ENCODE measurements at places on chromosomes 13 and 19. TPM values are rescaled to one million over a fixed set of nuclear protein-coding genes. Genes with fewer than 3 reads are reported as not detected.

Gene LYPD3
- 0.27 TPM for total RNA-seq

DNA sequence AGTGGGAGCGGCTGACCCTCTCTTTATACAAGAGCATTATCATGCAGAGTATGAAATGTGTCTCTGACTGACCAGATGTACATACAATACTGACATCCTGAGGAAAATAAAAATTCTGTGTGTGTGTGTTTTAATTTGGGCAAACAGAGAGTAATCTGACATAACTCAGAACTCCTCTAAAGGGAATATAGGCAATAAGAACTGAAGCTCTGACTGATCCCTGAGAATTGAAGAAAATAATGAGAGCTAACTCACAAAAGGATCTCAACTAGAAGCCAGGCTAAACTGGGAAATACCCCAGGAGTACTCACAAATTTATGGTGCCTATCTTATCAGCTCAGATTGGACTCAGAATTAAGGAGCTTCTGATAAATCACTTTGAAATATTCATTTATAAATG lies 539.9 kb downstream of the OLFM4 start:
- DNase-seq, result no peak

GRCh38 chr13:31937436-31937835 lies 94.1 kb upstream of the FRY start:
- no peak for DNase-seq

- no peak for DNase-seq
These were observed 7.3 kb downstream of the C19orf53 start for GRCh38 chr19:13781547-13781946.

DNA sequence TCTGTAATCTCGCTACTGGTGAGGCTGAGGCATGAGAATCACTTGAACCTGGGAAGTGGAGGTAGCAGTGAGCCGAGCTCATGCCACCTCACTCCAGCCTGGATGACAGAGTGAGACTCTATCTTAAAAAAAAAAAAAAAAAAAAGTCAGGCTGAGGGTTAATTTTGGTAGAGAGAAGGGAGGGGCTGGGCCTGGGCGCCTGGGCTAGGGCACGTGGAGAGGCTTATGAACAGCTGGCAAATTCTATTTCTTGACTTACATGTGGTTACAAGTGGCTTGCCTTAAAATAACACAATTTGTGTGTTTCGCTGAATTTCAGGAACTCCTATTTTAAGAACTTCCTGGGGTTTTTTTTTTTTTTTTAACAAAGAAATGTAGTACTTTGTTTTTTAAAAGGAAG lies 47.6 kb upstream of the MAP3K10 start:
- DNase-seq, result peak; percentile 60

DNA sequence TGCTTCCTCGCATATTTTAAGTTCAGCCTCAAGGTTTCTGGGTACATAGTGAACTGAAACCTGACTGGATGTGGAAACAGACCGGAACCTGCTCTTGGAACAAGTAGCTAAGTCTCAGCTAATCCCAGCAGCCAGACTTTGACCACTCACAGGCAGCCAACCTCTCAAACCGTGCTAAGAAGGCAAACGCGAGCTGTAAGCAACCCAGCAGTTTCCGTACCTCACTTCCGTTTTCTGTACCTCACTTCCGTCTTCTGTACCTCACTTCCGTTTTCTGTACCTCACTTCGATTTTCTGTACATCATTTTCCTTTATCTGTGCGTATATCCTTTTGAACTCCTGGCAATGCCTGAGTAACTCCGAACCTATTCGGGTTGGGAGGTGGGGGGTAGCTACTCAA lies 96.8 kb downstream of the SUCLA2 start:
- DNase-seq, result peak; percentile 15
